ENCODE measurements at places on chromosomes 1 and 21. TPM values are rescaled to one million over a fixed set of nuclear protein-coding genes. Genes with fewer than 3 reads are reported as not detected.

GRCh38 chr1:217539510-217539909 lies 91.4 kb downstream of the GPATCH2 start:
- no peak for DNase-seq
- no peaks in the 10 kb centered on the region for H3K4me1 ChIP-seq
- no peak overlapping the region for H3K4me3 ChIP-seq
- H3K27ac ChIP-seq = no peak overlapping the region
- H3K36me3 ChIP-seq = no peaks in the 10 kb centered on the region

NLRP3 gene
- total RNA-seq = 9.3 TPM

GRCh38 chr1:237042892-237043576 lies 1.1 kb downstream of the RYR2 start:
- H3K36me3 ChIP-seq = no peaks in the 10 kb centered on the region
- peaks cover 28% of the 10 kb centered on the region for H3K27me3 ChIP-seq
- H3K4me3 ChIP-seq = peak overlapping the region; percentile 65
- peak overlapping the region; percentile 24 for H3K27ac ChIP-seq

GJB3 gene
- not detected for total RNA-seq

GRCh38 chr1:1302951-1303509 lies 4.7 kb downstream of the ACAP3 start:
- no peaks in the 10 kb centered on the region for H3K36me3 ChIP-seq
- no peak overlapping the region for H3K4me3 ChIP-seq
- no peak for DNase-seq

NUDT4B gene
- 1.3 TPM for total RNA-seq

DNA sequence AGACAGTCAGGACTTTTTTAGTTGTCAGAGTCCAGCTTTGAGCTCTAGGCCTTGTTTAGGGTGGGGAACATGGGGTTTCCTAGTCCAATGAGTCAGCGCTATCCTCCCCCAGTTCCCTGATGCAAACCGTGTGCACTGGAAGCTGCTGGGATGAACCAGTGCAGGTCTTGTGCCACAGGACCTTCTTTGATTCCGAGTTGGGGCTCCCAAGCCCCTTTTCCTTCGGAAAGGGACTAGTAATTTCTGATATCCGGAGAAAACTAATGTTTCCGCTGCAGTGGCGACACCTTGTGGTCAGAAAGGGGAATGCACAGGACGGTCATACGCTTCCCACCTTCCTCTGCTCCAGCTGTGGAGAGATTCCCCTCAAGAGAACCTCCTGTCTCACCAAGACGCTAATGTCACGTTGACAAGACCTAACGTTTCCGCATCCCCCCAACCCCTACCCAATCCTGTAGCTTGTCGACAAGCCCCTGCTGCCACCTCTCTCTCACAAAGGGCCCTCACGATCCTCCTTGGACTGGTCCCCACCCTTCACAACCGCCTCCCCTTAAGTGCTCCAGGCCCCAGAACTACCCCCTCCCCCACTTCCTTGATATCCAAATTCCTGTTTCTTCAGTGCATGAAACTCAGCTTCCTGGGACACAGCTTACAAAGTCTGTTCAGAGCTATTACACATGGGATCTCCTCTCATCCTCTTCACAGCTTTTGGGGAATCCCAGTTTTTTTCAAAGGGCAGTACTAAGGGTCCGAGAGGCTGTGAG lies 30.9 kb downstream of the GPA33 start:
- H3K36me3 ChIP-seq = no peaks in the 10 kb centered on the region
- peak; percentile 84 for DNase-seq
- no peak overlapping the region for H3K4me3 ChIP-seq
- no peak overlapping the region for H3K27ac ChIP-seq
- peaks cover 7% of the 10 kb centered on the region for H3K4me1 ChIP-seq

GBP1 gene
- 63.1 TPM for total RNA-seq

DNA sequence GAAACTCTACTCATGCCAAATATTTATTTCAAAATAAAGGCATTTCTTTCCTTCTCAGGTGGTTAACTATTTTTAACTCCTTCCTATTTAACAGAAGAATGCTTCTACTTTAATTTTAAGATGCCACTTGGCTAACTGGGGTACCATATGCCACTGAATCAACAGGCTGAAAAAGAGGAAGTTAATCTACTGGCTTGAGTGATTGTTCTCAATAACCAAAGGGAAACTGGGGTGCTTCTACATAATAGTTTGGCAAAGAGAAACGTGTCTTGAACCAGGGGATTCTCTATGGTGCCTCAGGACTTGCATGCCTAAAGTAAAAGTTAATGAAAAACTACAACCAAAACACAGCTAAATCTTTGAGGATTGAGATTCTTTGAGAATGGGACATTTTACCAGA lies 142.6 kb downstream of the DENND1B start:
- no peak for DNase-seq
- H3K27me3 ChIP-seq = no peaks in the 10 kb centered on the region
- H3K27ac ChIP-seq = no peak overlapping the region
- no peak overlapping the region for H3K4me3 ChIP-seq

DNA sequence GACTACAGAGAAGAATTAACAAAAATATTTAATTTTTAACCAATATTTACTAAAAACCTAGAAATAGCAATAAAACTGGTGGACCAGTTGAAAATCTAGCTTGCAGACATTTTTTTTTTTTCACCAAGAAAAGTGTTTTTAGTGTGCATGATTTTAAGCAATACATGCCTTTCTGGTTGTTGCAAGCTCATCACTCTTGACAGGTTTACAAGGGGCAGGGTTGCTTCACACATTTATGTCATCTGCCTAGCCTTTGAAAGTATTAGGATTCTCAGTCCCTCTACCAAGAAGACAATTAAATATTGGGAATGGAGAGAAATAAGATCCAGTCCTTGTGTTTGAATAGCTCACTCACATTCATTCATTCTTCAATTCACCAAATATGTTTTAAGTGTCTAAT lies 53.8 kb upstream of the LYPLAL1 start:
- H3K36me3 ChIP-seq = no peaks in the 10 kb centered on the region
- no peak for DNase-seq
- H3K4me1 ChIP-seq = no peaks in the 10 kb centered on the region
- H3K4me3 ChIP-seq = no peak overlapping the region
- H3K27me3 ChIP-seq = no peaks in the 10 kb centered on the region

DNA sequence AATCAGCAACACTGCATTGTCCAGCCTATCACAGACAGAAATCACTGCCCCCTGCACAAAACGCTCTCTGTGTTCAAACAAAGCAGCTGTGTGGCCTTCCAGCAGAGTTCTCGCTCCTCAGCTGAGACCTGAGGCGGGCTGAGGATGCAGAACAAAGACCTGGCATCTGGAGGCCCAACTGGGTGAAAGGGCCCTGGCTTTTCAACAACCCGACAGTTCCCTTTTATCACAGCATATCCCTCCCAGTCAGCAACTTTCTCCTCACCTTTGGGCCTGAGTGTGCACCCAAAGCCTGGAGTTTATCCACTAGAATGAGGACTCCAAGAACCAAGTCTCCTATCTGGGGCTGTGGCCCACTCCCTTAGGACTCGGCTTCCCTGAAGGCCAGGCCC lies 42.6 kb upstream of the A3GALT2 start:
- no peaks in the 10 kb centered on the region for H3K36me3 ChIP-seq
- no peak for DNase-seq
- no peak overlapping the region for H3K27ac ChIP-seq
- H3K27me3 ChIP-seq = no peaks in the 10 kb centered on the region
- peaks cover 57% of the 10 kb centered on the region for H3K4me1 ChIP-seq

GRHL3 gene
- total RNA-seq = not detected

- no peaks in the 10 kb centered on the region for H3K27me3 ChIP-seq
- no peaks in the 10 kb centered on the region for H3K4me1 ChIP-seq
- H3K4me3 ChIP-seq = no peak overlapping the region
- peaks cover 7% of the 10 kb centered on the region for H3K36me3 ChIP-seq
Observed at GRCh38 chr1:223008808-223009207, 134.2 kb downstream of the TLR5 start.

KPNA6 gene
- 50.2 TPM for total RNA-seq

RHCE gene
- total RNA-seq = 0.46 TPM

DNA sequence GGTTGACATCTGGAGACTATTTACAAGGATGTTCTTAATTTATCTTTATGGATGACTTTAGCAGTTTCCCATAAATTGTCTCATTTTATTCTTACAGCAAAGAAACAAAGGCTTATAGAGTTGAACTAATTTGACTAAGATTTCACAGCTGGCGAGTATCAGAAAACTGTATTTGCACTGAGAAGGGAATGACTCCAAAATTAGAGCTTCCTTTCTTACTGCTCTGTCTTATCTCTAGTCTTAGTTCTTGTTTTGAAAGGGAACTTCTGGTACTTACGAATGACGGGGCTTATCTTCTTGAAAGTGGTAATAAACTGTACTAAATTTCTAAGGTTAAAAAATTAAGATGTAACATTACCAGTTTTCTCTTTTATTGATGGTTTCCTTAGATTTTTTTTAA lies 13.6 kb downstream of the CNST start:
- H3K4me1 ChIP-seq = peaks cover 75% of the 10 kb centered on the region
- H3K27me3 ChIP-seq = no peaks in the 10 kb centered on the region
- DNase-seq = no peak
- no peaks in the 10 kb centered on the region for H3K36me3 ChIP-seq
- peak overlapping the region; percentile 31 for H3K27ac ChIP-seq

MTARC1 gene
- 8.7 TPM for total RNA-seq

GRCh38 chr21:29190923-29191331 lies 60.5 kb downstream of the MAP3K7CL start:
- H3K4me1 ChIP-seq = peaks cover 4% of the 10 kb centered on the region
- H3K27ac ChIP-seq = peak overlapping the region; percentile 84
- no peaks in the 10 kb centered on the region for H3K36me3 ChIP-seq
- no peaks in the 10 kb centered on the region for H3K27me3 ChIP-seq

DYRK3 gene
- total RNA-seq = 2.7 TPM

PRKCZ gene
- total RNA-seq = 61.8 TPM

GRCh38 chr1:185398022-185398421 lies 81.0 kb upstream of the IVNS1ABP start:
- H3K4me3 ChIP-seq = no peak overlapping the region
- H3K27ac ChIP-seq = no peak overlapping the region
- no peaks in the 10 kb centered on the region for H3K36me3 ChIP-seq
- DNase-seq = no peak
- no peaks in the 10 kb centered on the region for H3K4me1 ChIP-seq

DNA sequence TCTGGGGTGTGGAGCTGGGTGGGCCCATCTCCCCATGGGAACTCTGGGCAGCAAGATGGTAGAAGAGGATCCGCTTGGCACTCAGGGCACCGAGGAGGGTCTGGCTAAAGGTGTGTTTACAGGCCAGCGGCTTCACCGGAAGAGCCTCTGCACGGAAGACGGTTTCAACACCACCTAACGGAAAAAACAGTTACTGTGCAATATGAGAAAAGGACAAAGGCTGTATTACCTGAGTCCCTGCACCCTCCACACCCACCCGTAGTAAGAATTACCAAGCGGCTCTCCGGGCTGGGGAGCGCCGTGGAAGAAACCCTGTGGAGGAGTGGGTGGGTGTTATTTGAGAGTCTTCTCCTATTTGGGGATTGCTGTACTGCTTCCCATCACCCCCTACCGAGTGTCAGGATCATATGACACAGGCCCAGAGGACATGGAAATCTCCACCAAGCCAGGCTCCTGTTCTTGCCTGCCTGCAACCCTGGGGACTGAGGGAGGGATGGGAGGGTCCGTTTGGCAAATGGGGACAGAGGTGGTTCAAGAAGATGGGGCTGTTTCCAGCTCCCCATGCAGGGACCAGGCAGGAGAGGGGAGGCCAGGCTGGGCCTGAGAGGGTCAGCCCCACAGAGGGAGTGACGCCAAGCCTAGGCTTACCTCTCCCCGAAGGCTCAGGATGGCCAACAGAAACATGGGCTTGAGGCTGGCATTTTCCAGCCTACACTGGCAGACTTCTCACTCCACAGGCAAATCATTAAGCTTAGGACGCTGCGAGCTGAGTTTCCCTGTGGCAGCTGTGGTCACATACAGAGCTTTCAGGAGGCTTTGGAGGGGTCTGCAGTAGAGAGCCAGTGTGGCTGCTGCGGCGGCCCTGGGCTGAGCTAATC lies 203.5 kb upstream of the TMEM51 start:
- H3K27me3 ChIP-seq = no peaks in the 10 kb centered on the region
- peaks cover 12% of the 10 kb centered on the region for H3K36me3 ChIP-seq
- H3K4me1 ChIP-seq = peaks cover 8% of the 10 kb centered on the region
- H3K27ac ChIP-seq = peak overlapping the region; percentile 89

KRTAP13-2 gene
- not detected for total RNA-seq

GRCh38 chr1:31084782-31085569 lies 19.5 kb upstream of the PUM1 start:
- no peaks in the 10 kb centered on the region for H3K4me1 ChIP-seq
- no peaks in the 10 kb centered on the region for H3K27me3 ChIP-seq
- H3K27ac ChIP-seq = no peak overlapping the region
- H3K36me3 ChIP-seq = no peaks in the 10 kb centered on the region
- DNase-seq = no peak

DNA sequence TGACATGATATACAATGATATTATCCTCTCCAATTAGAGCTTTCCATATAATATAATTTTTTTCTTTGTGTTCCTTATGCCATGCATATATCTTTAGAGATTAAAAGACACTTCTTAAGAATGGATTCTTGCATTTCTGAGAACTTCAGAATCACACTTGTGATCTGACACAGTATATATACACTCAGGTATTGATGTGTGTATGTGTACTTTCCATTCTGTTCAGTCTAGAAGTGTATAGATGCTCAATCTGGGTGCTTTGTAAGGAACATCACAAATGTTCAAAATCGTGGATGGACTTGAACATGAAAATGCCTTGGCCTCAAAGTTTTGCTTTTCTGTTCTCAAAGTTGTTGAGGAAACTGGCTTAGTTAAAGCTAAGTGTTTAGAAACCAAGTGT lies 102.7 kb downstream of the FGGY start:
- H3K4me1 ChIP-seq = no peaks in the 10 kb centered on the region
- DNase-seq = no peak
- H3K36me3 ChIP-seq = no peaks in the 10 kb centered on the region
- H3K27me3 ChIP-seq = no peaks in the 10 kb centered on the region

GRCh38 chr21:38817371-38818324 lies 11.9 kb downstream of the ETS2 start:
- no peak overlapping the region for H3K27ac ChIP-seq
- H3K27me3 ChIP-seq = no peaks in the 10 kb centered on the region
- no peak for DNase-seq
- H3K4me1 ChIP-seq = peaks cover 12% of the 10 kb centered on the region
- peak overlapping the region; percentile 4 for H3K4me3 ChIP-seq
- H3K36me3 ChIP-seq = peaks cover 98% of the 10 kb centered on the region

CYP4Z1 gene
- total RNA-seq = not detected

DNA sequence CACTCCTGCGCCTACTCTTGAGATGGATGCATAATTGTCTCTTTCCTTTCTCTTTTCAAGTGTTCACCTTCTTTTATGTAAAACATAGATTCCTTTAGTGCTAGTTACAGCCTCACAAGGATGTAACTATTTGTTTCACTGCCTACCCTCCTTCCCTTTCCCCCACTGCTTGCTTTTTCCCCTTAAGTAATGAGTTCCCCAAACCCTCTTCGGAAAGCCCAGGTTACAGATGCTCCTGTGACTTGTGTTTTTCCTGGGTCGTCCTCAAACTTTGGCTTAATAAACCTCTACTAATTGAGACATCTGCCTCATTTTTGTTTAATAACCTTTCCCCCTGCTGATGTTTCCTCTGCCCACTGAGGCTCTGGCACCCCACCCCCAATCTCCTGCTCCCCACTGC lies 39.2 kb downstream of the C21orf91 start:
- no peaks in the 10 kb centered on the region for H3K27me3 ChIP-seq
- H3K27ac ChIP-seq = peak overlapping the region; percentile 61
- H3K4me3 ChIP-seq = no peak overlapping the region
- DNase-seq = no peak
- peaks cover 75% of the 10 kb centered on the region for H3K4me1 ChIP-seq

PTPN14 gene
- total RNA-seq = 13.4 TPM

KRTAP22-2 gene
- not detected for total RNA-seq
